Pancreas (tissue), 10 donors: ENCODE measurements at places on chromosomes 16 and 17. TPM values are rescaled to one million over a fixed set of nuclear protein-coding genes. Genes with fewer than 3 reads are reported as not detected.

Gene RSL1D1
- 32.4 TPM for polyA plus RNA-seq

Gene CCL11
- 4.0 TPM for polyA plus RNA-seq

Gene PTGES3L
- 1.0 TPM for polyA plus RNA-seq

Gene CA5A
- polyA plus RNA-seq, result under 0.01 TPM

Gene PYY
- polyA plus RNA-seq, result 1.1 TPM

Gene KRTAP17-1
- not detected for polyA plus RNA-seq

Gene CDH3
- polyA plus RNA-seq, result 0.30 TPM

Gene CIITA
- polyA plus RNA-seq, result 6.5 TPM

Gene SGSM2
- polyA plus RNA-seq, result 153 TPM

Gene LGALS9B
- polyA plus RNA-seq, result not detected

Gene CLEC18A
- 5.5 TPM for polyA plus RNA-seq

Gene UTS2R
- not detected for polyA plus RNA-seq

Gene TNS4
- not detected for polyA plus RNA-seq

Gene KAT8
- 56.0 TPM for polyA plus RNA-seq

Gene HOXB3
- 3.3 TPM for polyA plus RNA-seq

Gene YWHAE
- polyA plus RNA-seq, result 131 TPM

Gene MT1X
- polyA plus RNA-seq, result 571 TPM

Gene MPRIP
- 242 TPM for polyA plus RNA-seq

Gene TBC1D3G
- 0.85 TPM for polyA plus RNA-seq

Gene CX3CL1
- polyA plus RNA-seq, result 19.0 TPM

Gene AANAT
- polyA plus RNA-seq, result 0.23 TPM

Gene NPIPB2
- 6.6 TPM for polyA plus RNA-seq

Gene PCTP
- 8.5 TPM for polyA plus RNA-seq

Gene TBX21
- not detected for polyA plus RNA-seq

Gene XAF1
- 12.8 TPM for polyA plus RNA-seq

Gene OTOP3
- polyA plus RNA-seq, result 0.15 TPM
